ENCODE measurements at places on chromosomes 5 and 9.

- DNase-seq: peak; percentile 90
Measured at GRCh38 chr9:112754578-112754977, 4.0 kb downstream of the SNX30 start.

DNA sequence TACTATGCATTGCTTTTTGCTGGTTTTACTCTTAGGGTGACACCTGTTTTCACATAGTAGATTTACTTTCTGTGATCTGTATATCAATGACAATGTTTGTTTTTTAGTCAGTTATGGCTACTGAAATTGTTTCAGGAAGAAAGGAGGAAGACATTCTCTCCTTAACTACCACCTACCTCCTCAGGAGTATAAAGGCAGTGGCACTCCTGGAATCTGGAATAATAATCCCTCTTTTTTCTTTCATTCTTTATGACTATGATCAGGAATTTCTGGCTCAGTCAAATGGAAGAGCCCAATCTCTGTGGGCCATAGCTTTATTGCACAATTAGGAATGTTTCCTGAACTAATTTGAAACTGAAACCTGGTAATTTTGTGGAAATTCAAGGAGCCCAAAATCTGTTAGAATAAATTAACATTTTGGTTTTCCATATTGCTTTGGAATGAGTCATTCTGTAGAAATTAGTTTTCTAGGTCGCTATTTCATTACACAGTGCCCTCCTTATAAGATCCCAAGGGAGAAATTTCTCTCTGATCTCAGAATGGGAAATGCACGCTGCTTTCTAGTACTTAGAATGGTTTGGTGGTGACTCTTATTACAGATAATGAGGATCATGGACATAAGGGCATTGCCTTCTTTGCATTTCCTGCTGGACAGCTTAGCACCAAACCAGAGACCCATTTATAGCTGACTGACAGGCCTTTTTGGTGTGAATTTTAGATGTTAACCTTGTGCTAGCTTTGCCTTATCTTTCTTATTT lies 95.3 kb upstream of the VLDLR start:
- no peak for DNase-seq

DNA sequence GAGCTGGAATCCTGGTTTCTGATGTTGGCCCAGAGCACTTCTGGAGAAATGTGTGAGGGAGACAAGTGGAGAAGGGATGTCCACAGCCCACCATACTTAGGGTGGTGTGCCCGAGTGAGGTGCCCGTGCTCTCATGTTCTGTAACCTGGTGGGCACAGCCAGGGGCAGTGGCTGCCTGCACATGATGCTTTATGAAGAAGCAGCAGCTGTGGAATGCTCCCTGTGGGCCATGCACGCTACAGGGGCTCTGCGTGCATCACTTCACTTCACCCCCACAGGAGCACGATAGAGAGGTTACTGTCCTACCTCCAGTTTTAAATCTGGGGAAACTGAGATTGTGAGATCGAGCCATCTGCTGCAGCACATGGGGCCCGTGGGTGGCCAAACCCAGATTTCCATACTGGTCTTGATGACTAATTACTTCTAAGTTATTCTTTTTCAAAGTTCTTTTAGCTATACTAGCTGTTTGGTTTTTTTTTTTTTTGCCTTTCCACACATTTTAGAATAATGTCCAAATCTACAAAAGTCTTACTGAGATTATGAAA lies 441.6 kb downstream of the GADD45G start:
- no peak for DNase-seq

DNA sequence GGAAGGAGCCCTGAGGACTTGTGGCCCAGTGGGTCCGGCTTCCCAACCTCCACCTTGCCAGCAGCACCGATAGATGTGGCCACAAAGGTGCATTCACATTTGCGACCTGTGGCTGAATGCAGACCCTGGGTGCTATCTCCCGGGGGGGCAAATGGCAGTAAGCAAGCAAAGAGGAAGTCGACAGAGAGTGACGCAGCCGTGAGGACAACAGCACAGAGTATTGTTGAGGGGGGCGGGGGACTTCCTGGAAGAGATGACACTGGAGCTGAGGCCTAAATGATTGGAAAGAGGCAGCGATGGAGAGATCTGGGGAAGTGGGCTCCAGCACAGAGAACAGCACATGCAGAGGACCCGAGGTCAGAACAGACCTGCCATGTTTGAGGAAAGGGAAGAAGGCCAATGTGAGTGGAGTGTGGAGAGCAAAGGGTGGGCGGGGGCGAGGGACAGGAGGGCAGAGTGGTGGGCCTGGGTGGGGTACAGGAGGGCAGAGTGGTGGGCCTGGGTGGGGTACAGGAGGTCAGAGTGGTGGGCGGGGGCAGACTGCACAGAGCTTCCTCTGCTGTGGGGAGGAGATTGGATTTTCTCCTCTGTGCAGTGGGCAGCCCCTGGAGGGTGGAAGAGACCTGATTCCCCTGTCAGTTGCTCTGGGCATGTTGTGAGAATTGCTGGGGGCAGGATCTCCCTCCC lies 42.6 kb downstream of the ADAMTS2 start:
- DNase-seq: no peak

DNA sequence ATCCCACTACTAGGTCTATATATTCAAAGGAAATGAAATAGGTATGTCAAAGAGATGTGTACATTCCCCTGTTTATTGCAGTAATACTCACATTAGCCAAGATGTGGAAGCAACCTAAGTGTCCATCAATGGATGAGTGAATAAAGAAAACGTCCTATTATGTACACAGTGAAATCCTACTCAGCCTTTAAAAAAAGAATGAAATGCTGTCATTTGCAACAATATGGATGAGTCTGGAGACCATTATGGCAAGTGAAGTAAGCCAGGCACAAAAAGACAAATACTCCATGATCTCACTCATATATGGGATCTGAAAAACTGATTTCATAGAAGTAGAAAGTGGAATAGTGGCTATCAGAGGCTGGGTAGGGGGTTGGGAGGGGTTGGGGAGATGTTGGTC lies 909.1 kb upstream of the DMAC1 start:
- no peak for DNase-seq

- DNase-seq: no peak
Measured at GRCh38 chr5:30900367-30900766, 293.1 kb upstream of the CDH6 start.

DNA sequence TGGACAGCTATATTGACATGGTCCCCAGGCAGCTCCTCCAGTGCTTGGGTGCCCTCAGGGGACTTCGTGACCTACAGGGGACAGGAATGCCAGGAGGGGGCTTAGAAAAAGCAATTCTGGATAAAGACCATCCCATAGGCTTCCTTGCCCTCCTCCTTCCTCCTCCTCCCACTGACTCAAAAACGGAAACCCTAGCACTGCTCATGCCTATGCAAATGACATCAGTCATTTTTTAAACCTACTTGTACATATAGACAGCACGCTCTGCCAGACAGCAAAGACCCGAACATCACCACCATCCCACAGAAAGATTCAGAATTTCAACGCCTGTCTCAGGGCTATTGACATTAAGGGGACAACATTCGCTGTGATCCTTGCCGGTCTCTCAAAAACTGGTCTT lies 11.0 kb downstream of the IGFBPL1 start:
- no peak for DNase-seq

- DNase-seq: no peak
Measured at GRCh38 chr5:52693280-52693679, 94.4 kb upstream of the ITGA1 start.

- no peak for DNase-seq
Measured at GRCh38 chr9:4566806-4567205, 76.5 kb downstream of the SLC1A1 start.

DNA sequence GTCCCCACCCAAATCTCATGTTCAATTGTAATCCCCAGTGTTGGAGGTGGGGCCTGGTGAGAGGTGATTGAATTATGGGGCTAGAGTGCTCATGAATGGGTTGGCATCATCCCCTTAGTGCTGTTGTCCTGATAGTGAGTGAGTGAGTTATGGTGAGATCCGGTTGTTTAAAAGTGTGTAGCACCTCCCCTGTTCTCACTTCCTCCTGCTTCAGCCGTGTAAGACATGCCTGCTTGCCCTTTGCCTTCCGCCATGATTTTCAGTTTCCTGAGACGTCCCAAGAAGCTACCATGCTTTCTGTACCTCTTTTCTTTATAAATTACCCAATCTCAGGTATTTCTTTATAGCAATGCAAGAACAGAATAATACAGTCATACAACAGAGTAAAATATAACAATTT lies 742 bp upstream of the LECT2 start:
- DNase-seq: no peak

- no peak for DNase-seq
Measured at GRCh38 chr5:25579111-25579510, 934.3 kb upstream of the CDH10 start.

DNA sequence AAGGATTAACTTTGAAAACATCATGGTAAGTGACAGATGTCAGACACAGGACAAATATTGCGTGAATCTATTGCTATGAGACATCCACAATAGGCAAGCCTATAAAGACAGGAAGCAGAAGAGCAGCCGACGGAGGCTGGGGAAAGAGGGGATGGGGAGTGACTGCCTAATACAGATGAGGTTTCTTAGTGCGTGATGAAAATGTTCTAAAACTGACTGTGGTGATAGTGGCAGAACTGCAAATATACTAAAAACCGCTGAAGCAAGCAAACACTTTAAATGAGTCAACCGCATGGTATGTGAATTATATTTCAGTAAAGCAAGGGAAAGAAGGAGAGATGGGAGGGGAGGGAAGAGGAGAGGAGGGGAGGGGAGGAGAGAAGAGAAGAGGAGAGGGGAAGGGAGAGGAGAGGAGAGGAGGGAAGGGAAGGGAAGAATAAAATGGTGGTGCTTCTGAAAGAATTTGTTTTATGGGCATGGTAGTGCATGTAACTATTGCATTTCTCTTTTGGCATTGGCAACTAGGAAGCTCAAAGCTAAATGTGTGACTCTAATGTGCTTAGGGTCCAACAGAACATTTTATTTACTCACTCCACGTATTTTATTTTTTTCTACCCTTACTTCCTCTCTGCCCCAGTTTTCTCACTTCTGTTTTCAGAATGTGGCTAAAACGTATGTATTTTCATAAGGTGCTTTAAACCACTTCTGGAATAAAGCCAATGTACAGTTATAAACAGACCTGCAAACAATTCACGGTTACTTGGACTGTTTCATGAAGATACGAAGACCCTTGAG lies 21.3 kb downstream of the AKNA start:
- peak; percentile 85 for DNase-seq

- DNase-seq: no peak
Measured at GRCh38 chr5:20692913-20693312, 704.9 kb upstream of the CDH18 start.

DNA sequence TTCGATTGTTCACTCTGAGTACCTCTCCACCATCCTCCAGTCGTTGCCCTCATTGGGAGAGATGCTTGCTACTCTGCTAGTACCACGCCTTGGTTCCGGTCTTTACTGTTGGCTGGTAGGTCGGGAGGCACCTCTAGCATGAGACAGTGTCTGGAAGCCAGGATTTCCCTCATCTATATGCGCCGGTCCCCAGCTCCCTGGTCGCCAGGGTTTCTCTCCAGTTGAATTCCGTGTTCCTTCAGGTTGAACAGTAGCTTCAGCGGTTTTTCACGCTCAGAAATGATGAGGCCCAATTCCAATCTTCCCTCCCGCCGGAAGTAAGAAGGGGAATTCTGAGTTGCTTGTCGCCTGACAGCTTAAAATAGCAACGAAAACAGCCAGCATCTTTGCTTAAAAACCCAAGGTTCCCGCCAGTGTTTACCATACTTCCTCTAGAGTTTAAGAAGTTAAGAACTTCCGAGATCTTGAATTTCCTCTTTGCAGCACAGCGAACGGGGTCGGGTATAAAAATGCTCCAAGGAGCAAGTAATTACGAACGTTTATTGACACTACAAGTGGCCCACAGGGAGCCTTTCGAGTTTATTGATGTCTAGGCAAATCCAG lies 1.3 kb upstream of the ST8SIA4 start:
- DNase-seq: peak; percentile 31

GRCh38 chr9:136690806-136691261 lies 3.6 kb upstream of the AGPAT2 start:
- no peak for DNase-seq

GRCh38 chr5:150121448-150122157 lies 34.0 kb downstream of the PDGFRB start:
- DNase-seq: no peak

Data from T-helper 2 cell (primary cell).